Jurkat, Clone E6-1 (cell line): ENCODE measurements at places on chromosomes 1 and 21.
A peak's percentile ranks its signal among the peaks of the same experiment; 100 is the strongest.

DNA sequence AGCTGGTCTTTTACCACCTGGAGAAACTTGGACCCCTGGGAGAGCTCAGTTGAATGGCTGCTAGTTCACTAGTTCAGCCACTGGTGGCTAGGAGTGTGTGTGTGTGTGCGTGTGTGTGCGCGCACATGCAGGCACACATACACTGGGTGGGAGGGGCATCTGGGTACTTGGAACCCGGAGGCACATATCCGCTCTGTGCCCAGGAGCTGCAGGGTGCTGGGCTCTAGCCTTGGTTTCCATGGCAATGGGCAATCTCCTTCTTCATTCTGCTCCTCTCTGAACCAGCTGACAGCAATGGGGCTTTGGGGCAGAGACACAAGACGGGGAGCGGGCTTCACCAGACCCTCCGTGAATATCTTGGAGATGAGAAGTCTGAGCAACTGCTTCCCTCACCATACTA is 87.1 kb upstream of the DISP3 start:
- DNase-seq: no peak

DNA sequence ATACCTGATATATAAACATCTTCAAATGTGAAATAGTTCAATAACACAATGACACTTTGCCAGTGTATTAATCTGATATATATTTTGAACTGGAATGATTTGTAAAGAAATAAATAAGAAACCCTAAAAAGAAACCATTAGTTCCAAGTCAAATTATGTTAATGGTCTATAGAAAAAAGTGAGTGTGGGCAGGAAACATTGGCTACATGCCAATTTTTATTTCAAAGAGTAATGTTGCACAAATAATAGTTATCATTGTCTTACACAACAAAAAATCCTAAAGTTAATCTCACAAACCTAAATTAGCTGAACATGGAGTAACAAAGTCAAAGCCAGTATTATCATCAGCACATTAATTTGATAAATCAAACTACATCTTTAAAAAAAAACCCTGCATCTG is 37.9 kb upstream of the BATF3 start:
- no peak for DNase-seq

GRCh38 chr1:244173240-244173639 is 122.2 kb downstream of the ZBTB18 start:
- no peak for DNase-seq

- DNase-seq: no peak
Measured at GRCh38 chr1:204920511-204920910, 49.8 kb downstream of the NFASC start.

DNA sequence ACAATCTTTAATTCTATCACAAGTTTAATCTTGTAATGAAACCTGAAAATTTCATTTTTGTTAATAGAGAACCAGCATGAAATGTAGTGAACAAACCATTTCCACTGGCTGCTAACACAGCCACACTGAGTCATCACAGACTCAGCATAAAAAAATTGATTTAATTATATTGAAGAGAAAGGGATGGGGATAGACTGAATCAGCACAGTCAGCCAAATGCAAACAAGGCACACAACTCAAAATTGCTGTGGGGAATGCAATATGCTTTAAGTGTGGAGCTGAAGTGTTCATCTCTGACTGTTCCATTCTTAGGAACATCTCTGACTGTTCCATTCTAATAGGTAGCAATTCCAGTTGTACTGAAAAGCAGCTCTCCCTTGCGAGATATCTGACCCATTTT is 299.8 kb downstream of the MRPL39 start:
- no peak for DNase-seq

DNA sequence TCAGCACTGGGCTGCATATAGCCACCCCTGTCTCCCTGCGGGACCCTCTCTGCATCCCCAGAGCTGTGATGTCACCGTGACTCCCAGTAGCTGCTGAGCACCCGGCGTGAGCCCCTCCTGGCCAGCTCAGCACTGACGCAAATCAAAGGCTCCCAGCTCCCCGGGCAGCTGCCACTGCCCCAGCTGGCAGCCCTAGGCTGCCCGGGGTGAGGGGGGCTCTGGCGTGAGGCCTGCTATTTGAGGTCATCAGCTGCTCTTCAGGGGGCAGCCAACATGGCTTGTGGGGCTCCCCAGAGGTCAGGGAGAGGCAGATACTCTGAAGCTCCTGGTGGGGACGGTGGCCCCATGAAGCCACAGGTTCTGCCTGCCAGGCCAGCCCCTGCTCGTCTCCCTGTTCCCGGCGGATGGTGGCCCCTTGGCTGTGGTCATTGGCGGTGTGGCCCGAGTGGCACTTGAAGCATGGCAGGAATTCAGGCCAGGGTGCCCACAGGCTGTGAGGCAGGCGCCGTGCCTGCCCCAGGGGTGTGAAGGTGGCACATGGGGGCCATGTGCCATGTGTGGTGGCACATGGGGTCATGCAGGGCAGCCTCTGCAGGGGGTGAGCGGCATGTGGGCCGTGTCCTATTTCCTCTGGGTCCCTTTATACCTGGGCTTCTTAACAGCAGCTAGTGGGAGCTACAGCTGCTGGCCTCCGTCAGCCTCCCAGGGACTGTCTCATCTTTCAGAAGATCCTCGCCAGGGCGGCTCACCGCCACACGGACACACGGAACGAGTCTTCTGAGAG is 85.4 kb downstream of the SIK1 start:
- no peak for DNase-seq

DNA sequence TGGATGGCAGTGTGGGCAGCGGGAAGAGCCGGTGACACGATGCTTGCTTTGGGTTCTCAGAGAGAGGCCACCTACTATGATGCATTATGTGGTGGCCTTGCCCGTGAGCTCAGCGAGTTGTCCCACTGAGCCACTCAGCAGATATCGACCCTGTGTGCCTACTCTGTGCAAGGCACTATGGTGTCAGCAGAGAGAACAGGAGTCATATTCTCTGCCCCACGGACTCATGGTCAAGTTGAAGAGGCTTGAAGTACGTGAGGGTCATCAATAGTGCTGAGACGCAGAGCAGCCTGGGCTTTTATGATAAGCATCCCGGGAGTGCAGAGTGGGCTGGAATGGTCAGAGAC is 466.2 kb downstream of the CAMTA1 start:
- DNase-seq: no peak

GRCh38 chr1:231335663-231336602 is 1.7 kb downstream of the EXOC8 start:
- no peak for DNase-seq

DNA sequence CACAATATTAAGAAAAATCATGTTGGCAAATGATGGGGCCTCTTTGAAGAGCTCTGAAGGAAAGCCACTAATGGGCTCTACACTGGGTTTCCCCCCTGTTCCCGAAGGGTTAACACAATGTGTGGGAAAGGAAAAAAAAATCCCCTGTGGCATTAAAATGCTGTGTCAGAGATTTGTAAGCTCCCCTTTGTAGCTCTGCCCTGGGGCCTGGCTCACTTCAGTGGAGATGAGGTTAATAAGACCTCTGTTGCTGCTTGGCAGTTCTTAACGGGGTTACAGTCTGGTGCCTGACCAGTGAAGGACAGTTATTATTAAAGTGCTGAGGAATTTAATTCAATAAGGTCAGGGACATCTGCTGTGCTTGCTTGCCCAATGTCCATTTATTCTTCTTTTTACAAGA is 129.7 kb upstream of the UBE2U start:
- DNase-seq: no peak

DNA sequence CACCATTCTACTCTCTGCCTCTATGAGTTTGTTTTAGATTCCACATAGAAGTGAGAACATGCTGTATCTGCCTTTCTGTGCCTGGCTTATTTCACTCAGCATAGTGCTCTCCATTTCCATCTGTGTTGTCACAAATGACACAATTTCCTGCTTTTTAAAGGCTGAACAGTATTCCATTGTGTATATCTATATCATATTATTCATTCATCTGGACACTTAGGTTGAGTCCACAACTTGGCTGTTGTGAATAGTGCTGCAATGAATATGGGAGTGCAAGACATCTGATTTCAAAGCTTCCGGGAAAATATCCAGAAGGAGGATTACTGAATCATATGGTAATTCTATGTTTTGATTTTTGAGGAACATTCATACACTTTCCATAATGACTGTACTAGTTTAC is 20.1 kb upstream of the DONSON start:
- no peak for DNase-seq

GRCh38 chr1:31788825-31789256 is 24.7 kb upstream of the ADGRB2 start:
- DNase-seq: no peak

GRCh38 chr1:155269381-155269780 is 3.9 kb downstream of the CLK2 start:
- no peak for DNase-seq

- DNase-seq: no peak
Measured at GRCh38 chr1:43968348-43968948, 1.4 kb upstream of the DPH2 start.

DNA sequence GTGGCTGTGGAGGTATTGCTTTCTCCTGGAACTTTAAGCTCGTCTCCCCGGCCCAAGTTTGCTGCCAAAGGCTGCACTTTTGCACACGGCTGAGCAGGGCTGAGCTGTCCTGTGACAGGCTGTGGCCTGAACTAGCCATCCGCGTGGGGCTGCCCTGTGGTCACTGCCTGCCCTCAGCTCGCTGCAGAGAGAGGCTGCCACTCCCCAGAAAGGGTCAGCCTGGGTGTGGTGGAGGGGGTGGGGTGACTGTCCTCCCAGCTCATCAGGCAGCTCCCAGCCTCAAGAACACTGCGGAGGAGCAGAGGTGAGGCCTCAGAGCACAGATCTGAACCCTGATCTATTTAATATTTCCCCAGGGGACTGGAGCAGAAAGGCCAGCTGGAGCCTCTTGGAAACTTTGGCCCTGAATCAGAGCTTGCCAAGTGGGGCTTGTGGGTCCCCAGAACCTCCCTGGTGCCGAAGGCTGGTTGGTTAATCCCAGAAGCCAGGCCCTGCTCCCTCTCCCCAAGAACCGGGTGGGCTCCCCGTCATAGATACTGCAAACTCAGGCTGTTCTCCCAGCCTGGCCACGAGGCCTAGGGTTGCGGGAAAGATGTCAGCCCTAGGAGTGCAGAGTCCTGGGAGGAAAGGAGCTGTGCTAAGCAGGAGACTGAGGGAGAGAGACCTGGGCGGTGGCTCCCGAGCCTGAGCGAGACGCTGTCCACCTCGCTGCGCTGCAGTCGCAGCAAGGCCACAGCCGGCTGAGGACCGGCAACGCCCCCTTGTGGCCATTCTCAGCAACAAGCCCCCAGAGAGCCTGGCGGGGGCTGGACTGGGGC is 125.1 kb upstream of the IPO9 start:
- DNase-seq: peak; percentile 60

DNA sequence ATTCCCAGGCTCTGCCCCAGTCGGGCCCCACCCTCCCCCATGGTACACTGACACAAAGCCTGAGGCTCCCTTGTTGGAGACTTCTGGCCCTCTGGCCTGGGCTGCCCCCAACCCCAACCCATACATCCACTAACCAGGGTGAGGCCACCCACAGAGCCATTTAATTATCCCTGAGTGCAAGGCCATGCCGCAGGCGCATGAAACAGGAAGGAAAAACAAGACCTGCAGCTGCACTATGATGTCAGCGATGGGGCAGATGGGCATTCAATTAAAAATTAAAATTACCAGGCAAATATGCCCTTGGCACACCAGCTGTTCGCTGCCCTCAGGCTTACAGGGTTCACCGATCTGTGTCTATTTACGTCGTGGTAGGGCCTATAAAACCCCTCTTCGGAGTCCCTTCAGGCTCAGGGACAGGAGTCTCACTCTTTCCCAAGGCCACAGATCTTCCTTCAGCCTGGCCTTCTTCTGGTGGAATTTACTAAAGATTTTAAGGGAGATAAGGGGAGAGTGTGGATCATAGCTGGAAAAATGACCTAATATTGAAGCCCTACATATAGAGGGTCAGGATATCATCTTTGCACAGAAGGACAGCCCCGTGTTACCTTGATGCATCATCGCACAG is 29.6 kb upstream of the RGS16 start:
- DNase-seq: no peak

DNA sequence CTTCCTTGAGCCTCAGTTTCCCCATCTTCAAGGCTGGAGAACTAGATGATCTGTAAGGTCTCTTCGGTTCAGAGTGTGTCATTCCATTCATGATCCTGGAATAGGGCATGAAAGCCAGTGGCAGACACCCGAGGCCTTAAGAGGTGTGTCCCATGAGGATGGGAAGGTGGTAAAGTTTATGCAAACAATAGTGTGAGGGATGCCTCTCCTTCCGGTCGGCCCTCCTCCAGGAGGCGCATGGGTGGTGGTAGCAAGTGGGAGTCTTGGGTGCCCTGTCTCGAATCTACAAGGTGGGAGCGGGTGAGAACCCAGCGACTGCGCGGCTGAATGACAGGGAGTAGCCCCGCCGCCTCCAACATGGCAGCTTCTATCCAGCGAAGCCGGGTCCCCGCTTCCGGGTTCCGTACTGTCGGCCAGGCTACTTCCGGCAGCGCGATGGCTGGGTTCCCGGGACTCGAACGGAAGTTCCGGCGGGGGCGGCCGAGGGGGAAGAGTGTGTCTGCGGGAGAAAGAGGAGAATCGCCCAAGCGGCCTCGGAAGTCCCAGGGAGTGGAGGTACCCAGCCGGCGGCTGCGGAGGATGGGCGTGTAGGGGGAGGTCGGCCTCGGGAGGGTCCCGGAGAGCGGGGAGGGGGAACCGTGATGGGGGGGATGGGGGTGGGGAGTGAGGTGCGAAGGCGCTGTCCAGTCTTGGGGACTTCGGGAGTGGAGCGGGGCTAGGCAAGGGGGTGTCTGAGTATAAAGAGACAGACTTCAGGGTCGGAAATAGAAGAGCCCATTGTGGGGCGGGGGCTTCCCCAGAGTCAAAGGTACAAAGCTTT is at the start of gene LYPLA2:
Gene LYPLA2 (plus strand): TSS at position 450 of the 820 bp plus-strand sequence. CDS start 1,538 bp downstream, outside the sequence.
- peak; percentile 80 for DNase-seq
